ENCODE measurements at places on chromosomes 3 and 15.

DNA sequence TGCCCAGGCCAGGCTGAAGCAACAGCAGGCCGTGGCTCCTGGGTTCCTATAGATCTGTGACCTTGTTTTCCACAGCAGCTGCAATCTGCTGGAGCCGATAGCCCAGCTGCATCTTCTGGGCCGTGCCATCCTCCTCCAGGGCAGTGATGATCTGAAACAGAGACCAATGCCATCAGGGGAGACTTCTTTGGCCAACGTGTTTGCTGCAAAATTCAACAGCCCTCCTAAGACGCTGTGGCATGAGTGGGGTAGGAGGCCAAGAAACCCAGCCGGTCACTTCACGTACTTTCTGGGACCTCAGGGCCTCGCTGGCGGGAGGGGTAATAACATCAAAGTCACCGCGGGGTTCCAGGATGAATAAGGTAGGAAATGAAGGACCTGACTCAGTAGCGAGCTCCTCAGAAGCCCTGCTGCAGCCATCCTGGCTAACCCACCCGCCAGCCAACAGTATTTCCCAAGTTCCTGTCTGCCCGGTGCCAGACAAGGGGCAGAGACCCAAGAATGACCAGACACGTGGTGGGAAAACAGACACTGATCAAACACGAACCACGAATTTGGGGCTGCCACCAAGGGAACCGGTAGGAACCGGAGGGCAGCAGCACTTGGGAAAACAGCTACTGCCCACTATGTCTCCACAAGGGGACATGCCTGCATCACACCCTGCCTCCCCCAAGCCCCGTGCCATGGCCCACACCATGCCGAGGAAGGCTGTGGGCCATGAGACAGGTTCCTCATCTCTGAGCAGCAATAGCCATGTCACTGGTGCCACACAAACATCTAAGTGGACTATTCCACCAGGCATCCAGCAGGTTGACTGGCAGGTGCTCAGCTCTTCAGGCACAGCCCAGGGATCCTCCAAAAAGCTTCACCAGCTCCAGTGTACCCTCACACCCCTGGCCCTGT lies 25.2 kb downstream of the PLXNB1 start:
- peak; percentile 57 for DNase-seq

GRCh38 chr15:46676233-46677206 lies 1040.8 kb upstream of the SEMA6D start:
- DNase-seq: no peak

DNA sequence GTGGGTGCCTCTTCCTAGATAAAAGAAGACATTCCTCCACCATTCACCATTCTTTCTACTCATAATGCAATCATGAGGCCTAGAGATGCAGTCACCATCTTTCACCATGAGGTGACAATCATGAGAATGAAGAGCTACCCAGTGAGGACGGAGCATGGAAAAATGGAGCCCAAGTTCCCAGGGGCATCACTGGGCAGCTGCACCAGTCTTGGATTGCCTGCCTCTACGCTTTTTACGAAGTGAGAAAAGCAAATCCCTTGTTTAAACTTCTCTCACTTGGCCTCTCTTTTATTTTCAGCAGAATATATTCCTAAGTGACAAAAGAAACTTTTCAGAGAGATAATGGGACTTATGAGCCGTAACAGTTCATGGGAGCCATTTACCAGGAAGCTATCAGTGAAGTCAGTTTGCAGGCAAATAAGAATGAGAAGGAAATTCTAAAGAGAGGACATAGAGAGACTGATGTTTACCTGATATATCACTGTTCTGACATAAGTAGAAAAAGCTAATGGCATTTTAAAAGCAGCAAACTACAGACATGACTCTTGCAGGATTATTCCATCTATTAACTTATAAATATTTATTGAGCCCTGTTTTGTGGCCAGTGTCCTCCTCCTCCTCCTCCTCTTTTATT lies 90.0 kb upstream of the CPNE4 start:
- DNase-seq: no peak

DNA sequence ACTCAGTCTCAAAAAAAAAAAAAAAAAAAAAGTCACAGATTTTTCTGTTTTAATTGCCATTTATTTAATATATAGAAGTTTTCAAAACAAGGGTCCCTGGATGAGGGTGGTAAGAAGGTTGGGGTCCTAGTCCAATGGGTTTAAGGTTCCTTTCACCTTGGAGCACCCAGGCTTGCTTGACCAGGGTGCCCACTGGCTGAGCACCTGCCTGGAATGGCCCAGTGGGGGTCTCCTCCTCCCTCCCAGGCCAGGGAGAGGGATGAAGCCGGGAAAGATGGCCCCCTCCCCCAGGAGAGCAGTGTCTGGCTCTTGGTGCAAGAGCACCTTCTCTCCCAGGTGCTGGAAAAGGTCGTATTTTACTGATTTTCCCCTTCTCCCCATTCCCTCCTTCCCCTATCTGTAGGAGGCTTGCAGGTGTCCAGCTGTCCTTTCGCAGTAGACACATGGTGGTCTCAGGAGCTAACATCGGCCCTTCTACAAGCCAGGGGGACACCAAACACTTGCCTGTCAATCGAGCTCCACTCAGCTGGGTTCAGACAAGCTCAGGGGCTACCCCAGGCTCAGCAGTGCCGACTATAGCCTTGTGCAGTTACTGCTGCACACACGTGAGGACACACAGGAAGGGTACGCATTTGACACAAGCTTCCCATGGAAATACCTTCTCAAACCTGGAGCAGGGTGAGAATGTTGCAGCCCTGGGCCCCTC lies 112.3 kb upstream of the KLF13 start:
- no peak for DNase-seq

- DNase-seq: no peak
These were observed 177.0 kb downstream of the FGF12 start for GRCh38 chr3:192550356-192550755.

- no peak for DNase-seq
These were observed 5.8 kb upstream of the TOPAZ1 start for GRCh38 chr3:44235604-44236484.

GRCh38 chr15:48553559-48553958 lies 92.0 kb downstream of the FBN1 start:
- no peak for DNase-seq

- DNase-seq: no peak
These were observed 52.4 kb downstream of the KLF13 start for GRCh38 chr15:31379042-31379441.

GRCh38 chr3:127019449-127019848 lies 36.5 kb downstream of the PLXNA1 start:
- no peak for DNase-seq
